Activated CD4-positive, alpha-beta T cell treated with anti-CD3 and anti-CD28 coated beads, Interleukin-2, amount 50 U/mL, for 4 hours (primary cell): ENCODE measurements at places on chromosomes 16 and 17.

DNA sequence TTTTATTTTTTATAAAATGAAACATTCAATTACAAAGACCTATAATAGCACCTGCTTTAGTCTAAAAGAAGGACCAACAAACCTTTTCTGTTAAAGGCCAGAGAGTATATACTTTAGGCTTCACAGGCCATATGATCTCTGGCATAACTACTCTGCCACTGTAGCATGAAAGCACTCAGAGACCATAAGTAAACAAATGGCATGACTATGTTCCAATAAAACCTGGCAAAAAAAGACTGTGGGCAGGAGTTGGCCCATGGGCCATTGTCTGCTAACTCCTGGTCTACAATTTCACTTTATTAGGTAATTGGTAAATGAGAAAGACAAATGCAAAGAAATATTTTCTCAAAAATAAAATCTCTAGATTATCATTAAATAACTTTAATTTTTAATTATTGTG is 14.9 kb downstream of the CEP112 start:
- no peak for DNase-seq

DNA sequence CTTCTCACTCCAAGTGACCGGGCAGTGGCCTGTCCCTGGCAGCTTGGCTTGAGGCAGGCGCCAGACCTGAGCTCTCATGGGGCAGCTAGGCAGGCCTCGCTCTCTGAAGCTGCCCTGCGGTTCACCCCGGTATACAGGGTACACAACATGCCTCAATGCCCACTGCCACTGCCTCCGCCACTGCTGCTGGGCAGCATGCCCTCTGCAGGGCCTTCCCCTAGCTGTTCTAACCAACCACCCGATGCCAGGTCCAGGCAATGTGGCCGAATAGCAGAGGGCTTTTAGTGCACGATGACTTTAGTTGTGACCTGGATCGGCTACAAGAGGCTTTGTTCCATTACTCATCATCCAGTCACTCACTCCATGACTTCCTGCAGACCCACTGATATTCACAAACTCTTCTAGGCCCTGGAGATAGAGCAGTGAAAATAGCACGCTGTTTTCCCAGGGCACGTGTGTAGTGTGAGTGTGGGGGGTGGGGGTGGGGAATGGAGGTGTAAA is 19.7 kb downstream of the CDC42EP4 start:
- no peak for DNase-seq

GRCh38 chr17:35254107-35254773 is 11.4 kb downstream of the SLFN5 start:
- no peak for DNase-seq

- no peak for DNase-seq
Measured at GRCh38 chr16:84839054-84839453, 19.3 kb downstream of the CRISPLD2 start.

- DNase-seq = no peak
Measured at GRCh38 chr17:21201298-21201595, 12.7 kb downstream of the TMEM11 start.

- DNase-seq = no peak
Measured at GRCh38 chr17:76529224-76530094, 8.1 kb downstream of the CYGB start.

DNA sequence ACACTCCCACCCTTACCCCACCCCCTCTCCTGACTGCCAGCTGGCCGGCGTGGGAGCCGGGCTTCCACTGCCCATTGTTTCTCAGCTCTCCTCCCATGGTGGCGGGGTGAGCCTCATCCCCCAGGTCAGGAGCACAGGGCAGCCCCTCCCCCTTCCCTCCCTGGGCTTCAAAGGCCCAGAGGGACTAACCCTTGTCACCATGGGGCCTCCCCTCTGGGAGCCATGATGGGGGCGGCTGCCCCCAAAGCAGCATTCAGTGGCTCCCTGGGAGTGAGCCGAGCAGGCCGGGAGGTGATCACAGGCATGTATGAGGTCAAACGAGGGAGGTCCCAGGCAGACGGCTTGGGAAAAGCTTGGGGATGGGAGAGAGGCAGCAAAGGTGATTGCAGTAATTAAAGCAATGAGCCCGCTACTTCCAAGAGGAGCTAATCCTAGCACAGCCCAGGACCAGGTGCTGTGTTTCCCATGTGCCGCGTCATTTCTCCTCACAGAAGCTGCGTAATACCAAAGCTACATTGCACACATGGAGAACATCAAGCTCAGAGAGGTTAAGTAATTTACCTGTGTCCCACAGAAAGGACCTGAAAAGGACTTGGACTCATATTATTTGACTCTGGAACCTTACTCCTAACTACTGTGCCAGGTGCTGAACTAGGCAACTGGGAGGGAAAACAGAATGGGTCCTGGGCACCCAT is 24.5 kb downstream of the CDK5RAP3 start:
- DNase-seq = no peak

- no peak for DNase-seq
Measured at GRCh38 chr17:51091635-51092034, 29.0 kb downstream of the SPAG9 start.

DNA sequence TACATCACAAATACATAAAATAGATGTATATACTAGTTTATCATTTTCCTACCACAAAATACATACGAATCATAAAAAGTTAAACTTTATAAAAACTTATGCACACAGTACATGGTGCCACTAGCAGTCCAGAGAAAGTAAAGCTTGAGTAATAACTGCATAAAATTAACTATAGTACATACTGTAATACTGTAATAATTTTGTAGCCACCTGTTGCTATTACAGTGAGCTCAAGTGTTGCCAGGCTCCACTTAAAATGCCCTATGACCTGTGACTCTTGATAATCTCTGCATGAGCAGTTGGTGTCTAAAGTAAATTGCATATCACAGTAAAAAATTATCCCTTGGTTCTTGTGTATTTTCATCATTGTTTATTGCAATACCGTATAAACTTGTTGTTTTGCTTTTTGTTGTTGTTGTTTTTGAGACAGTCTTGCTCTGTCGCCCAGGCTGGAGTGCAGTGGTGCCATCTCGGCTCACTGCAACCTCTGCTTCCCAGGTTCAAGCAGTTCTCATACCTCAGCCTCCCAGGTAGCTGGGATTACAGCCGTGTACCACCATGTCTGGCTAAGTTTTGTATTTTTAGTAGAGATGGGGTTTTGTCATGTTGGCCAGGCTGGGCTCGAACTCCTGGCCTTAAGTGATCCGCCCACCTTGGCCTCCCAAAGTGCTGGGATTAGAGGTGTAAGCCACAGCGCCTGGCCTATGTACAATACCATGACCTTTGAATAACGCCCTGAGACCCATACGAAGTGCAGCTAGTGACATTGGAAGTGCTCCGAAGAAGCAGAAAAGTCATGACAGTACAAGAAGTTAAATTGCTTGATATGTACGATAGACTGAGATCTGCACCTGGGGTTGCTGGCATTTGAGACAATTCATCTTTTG is 6.6 kb downstream of the LUC7L3 start:
- no peak for DNase-seq

DNA sequence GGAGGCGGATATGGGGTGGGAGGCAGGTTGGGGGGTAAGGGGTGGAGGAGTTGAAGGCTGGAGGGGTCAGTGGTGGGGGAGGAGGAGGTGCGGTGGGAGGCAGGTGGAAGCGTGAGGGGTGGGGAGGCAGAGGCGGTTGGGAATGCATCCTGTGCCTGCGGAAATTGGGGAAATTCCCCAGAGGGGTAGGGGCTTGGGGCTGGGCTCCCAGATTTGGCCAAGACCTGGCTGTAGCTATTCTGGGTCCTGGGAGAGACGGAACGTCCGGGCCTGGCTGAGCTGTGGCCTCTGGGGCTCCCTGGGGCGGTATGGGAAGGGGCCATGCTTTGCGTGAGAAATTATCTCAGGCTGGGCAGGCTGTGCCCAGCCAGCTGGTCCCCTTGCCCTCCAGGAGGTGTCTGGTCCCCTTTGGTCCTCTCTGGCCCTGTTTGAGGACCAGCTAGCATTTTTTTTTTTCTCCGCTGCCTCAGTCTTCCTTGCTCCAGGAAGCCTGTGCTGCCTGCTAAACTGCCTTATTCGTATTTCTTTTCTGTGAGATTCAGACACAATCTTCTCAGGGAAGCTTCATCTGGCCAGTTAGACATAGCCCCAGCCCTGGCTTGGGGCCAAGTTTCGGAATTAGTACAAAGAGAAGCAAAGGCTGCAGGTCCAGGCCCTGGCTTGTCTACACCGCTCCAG is 7.3 kb upstream of the TRPV2 start:
- DNase-seq = no peak

DNA sequence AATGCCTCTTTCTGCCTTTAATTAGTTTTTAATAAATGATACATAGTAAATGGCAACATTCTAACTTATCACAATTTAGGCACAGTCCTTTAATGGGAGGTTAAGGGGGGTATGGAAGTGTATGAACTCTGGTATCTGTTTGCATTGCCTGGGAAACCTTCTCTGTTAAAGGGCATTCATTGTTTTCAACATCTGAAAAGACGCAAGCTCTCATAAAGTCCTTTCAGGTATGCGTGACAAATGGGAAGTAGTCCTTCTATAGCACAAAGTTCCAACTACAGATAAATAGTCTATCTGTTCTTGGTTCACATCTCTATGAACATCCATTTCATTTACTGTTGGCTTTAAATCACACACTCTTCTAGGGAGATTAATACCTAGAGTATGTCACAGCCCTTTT is 298.0 kb upstream of the PMFBP1 start:
- no peak for DNase-seq

DNA sequence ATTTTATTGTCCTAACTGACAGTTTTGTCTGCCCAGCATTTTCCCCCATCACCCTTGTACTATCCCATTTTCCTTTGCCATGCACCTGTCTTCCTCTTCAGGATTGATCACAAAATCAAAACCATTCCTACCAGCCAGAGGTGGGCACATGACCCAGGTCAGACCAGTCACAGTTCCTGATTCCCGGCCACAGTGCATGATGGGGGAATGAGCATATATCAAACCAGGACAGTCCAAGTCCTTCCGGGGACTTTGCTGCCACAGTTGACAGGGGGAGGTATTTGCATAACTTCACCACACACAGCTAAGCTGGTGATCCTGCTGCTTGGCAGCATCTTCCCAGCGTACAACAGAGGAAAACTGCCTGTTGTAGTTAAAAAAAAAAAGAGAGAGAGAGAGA is 493.9 kb downstream of the WWOX start:
- no peak for DNase-seq

- DNase-seq = no peak
Measured at GRCh38 chr16:12496186-12496585, 307.5 kb downstream of the CPPED1 start.

- no peak for DNase-seq
Measured at GRCh38 chr16:14098081-14098480, 27.0 kb downstream of the MRTFB start.

DNA sequence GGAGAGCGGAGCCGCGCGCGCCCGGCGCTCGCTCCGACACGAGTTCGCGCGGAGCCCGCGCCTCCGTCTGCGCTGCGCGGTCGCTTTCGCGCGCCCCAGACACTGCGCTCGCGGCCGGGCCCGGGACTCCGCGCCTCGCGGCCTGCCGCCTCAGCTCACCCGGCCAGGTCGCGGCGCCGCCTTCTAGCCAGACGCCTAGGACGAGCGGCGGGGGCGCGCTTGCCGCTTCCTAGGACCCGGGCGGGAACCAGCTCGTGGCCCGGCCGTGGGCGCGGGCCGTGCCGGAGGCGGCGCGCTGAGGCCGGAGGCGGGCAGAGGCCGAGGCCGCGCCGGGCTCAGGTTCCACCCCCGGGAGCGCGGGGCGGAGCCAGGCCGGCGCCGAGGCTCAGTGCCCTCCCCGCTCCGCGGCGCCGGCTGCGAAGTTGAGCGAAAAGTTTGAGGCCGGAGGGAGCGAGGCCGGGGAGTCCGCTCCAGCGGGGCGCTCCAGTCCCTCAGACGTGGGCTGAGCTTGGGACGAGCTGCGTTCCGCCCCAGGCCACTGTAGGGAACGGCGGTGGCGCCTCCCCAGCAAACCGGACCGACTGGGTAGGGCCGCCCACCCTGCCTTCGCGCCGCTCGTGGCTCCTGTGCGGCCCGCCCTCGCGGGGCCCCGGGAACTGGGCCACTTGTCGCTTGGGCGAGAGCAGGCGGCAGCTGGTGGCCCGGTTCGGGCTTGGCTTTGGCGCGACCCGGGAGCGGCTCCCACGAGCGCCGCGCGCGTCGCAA is at the start of gene SPHK1:
TSS of gene SPHK1 (plus strand) at position 388 of the 765 bp plus-strand sequence. CDS start 1,036 bp downstream, outside the sequence.
- peak; percentile 50 for DNase-seq

- DNase-seq = no peak
Measured at GRCh38 chr17:64460955-64461354, 12.0 kb downstream of the MILR1 start.

DNA sequence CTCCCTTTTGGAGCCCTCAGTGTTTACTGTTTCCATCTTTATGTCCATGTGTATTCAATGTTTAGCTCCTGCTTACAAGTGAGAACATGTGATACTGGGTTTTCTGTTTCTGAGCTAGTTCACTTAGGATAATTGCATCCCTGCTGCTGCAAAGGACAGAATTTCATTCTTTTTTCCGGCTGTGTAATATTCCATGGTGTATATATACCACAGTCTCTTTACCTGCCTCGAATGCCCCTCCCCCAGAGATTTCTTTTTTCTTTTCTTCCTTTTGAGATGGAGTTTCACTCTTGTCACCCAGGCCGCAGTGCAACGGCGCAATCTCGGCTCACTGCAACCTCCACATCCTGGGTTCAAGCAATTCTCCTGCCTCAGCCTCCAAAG is 60.9 kb downstream of the RMI2 start:
- DNase-seq = no peak

GRCh38 chr17:9256751-9257629 is 235.7 kb downstream of the NTN1 start:
- no peak for DNase-seq

GRCh38 chr17:28684963-28685362 is 23.0 kb downstream of the SUPT6H start:
- DNase-seq = no peak

DNA sequence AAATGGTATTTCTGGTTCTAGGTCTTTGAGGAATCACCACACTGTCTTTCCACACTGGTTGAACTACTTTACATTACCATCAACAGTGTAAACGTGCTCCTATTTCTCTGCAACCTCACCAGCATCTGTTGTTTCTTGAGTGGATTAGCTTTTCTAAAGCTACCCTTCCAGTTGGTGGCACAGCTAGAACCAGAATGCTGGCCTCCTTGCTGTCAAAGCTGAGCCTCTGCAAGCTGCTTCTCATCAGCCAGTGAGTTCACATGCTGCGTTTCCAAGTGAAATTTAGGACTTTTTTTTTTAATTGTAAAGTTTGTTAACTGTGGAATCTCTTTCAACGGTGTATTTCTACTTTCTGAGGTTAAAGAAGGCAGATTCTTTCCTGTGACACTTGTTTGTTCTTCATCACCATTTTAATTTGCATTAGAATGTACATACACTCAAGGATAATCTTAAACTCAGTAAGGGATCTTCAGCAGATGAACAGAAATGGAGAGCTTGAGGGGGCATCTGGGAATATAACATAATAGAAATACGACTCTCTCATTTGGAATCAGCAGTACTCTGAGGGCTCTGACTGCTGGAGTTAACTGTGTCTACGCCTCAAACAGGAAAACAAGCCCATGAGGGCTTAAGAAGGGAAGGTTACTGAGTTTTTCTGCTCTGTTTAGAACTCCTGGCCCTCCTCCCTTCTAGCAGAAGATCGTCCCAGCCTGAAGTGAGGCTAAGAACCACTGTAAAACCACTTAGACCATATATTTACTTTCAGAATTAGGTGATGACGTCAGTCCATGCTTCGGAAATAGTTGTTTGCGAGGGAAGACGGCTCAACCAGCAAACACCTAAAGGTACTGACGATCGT is 148.4 kb upstream of the FAM20A start:
- no peak for DNase-seq
